ENCODE measurements at places on chromosomes 5 and 9. TPM values are rescaled to one million over a fixed set of nuclear protein-coding genes. Genes with fewer than 3 reads are reported as not detected.

The ORM1 gene
- total RNA-seq = not detected

The ZBED3 gene
- 7.9 TPM for total RNA-seq

The SLC34A3 gene
- total RNA-seq = not detected

The FSTL4 gene
- not detected for total RNA-seq

The GARNL3 gene
- total RNA-seq = 17.5 TPM

GRCh38 chr5:72378639-72379289 is 58.6 kb downstream of the PTCD2 start:
- H3K27ac ChIP-seq = no peak overlapping the region
- DNase-seq = no peak
- peaks cover 8% of the 10 kb centered on the region for H3K4me1 ChIP-seq
- no peaks in the 10 kb centered on the region for H3K27me3 ChIP-seq
- no peaks in the 10 kb centered on the region for H3K36me3 ChIP-seq

- no peak overlapping the region for H3K27ac ChIP-seq
- no peak overlapping the region for H3K4me3 ChIP-seq
- H3K36me3 ChIP-seq = peaks cover 72% of the 10 kb centered on the region
Observed at GRCh38 chr5:53099546-53099945, 10.0 kb downstream of the MOCS2 start.

- peaks cover 54% of the 10 kb centered on the region for H3K36me3 ChIP-seq
- no peaks in the 10 kb centered on the region for H3K27me3 ChIP-seq
- H3K4me3 ChIP-seq = no peak overlapping the region
- peaks cover 16% of the 10 kb centered on the region for H3K4me1 ChIP-seq
- no peak for DNase-seq
- peak overlapping the region; percentile 62 for H3K27ac ChIP-seq
Observed at GRCh38 chr9:87655731-87656130, 70.2 kb upstream of the CTSL start.

DNA sequence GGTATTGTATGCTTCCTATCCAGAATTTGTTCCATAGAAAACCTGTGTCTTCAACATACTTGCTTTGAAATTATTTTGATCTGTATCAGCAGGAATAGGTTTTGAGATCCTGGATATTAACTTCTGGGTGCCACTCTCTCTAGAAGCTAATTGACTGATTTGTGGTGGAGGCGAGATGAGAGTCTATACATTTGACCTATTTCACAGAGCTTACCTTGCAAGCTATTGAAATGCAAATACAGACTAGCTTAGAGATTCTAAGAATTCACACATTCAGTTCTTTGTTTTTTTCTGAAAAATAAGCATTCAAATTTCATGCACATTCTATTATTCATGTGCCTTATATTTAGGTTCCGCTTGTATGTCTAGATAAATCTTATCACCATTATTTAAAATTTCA is 246.3 kb downstream of the MAST4 start:
- no peaks in the 10 kb centered on the region for H3K27me3 ChIP-seq
- H3K36me3 ChIP-seq = no peaks in the 10 kb centered on the region
- H3K4me1 ChIP-seq = no peaks in the 10 kb centered on the region
- DNase-seq = no peak

GRCh38 chr9:83670381-83670780 is 37.4 kb downstream of the UBQLN1 start:
- no peaks in the 10 kb centered on the region for H3K27me3 ChIP-seq
- no peak for DNase-seq
- no peak overlapping the region for H3K4me3 ChIP-seq
- H3K36me3 ChIP-seq = peaks cover 72% of the 10 kb centered on the region

DNA sequence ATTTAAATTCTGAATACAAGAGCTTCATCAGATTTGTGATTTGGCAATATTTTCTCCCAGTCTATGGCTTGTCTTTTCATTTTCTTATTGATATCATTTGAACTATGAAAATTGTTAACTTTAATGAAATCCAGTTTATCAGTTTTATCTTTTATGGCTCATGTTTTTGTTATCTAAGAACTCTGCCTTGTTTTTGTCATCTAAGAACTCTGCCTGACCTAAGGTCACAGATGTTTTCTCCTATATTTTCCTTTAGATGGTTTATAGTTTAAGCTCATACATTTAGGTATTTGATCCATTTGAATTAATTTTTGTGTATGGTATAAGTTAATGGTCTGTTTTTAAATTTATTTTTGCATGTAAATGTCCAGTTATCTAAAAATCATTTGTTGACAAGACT is 52.9 kb downstream of the NIPBL start:
- no peak overlapping the region for H3K4me3 ChIP-seq
- H3K27me3 ChIP-seq = no peaks in the 10 kb centered on the region
- no peaks in the 10 kb centered on the region for H3K36me3 ChIP-seq

GRCh38 chr5:55510523-55510880 is 24.3 kb downstream of the PLPP1 start:
- no peak for DNase-seq
- no peaks in the 10 kb centered on the region for H3K36me3 ChIP-seq
- H3K4me1 ChIP-seq = peaks cover 70% of the 10 kb centered on the region
- H3K4me3 ChIP-seq = no peak overlapping the region
- no peak overlapping the region for H3K27ac ChIP-seq
- no peaks in the 10 kb centered on the region for H3K27me3 ChIP-seq

DNA sequence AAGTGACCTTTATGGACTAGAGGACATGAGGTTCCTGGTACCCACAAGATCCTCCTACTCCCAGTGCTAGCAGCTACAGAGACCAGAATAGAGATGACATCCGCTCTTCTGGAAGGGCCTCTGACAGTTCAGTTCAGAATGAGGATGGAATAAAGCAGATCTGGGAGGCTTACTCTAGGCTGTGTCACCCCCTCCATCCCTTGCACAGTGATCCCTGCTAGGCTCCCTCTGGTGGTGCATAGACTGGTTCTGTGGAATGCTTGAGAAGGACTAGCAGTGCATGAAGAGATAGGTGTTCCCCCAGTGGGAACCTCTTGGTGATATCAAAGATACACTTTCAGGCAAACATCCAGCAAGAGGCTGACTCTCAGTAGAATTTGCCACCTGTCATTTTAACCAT is 83.0 kb downstream of the NPR3 start:
- H3K36me3 ChIP-seq = no peaks in the 10 kb centered on the region
- no peak for DNase-seq
- H3K27me3 ChIP-seq = no peaks in the 10 kb centered on the region
- peaks cover 14% of the 10 kb centered on the region for H3K4me1 ChIP-seq
- H3K4me3 ChIP-seq = no peak overlapping the region

DNA sequence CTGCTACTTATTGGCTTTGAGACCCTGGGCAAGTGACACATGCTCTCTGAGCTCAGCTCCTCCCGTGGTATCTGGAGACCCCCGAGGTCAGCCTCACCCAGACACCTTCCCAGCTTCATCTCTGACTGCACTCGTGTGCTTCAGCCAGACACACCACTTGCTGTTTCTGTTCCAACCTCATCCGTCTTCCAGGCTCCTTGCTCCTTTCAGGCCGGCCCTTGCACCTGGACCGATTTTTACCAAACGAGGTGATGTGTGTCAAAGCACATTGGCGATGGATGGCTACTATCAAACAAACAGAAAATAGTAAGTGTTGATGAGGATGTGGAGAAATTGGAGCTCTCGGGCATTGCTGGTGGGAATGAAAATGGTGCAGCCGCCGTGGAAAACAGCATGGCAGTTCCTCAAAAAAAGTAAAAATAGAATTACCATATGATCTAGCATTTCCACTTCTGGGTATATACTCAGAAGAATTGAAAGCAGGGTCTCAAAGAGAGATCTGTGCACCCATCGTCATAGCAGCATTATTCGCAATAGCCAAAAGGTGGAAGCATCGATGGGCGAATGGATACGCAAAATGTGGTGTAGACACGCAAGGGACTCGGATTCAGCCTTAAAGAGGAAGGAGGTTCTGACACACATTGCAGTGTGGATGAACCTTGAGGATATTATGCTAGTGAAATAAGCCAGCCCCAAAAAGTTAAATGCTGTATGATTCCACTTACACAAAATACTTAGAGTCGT is 96.1 kb upstream of the IER5L start:
- no peak overlapping the region for H3K4me3 ChIP-seq
- no peaks in the 10 kb centered on the region for H3K36me3 ChIP-seq
- no peak overlapping the region for H3K27ac ChIP-seq

- H3K27ac ChIP-seq = no peak overlapping the region
- no peaks in the 10 kb centered on the region for H3K27me3 ChIP-seq
- peaks cover 4% of the 10 kb centered on the region for H3K4me1 ChIP-seq
- H3K4me3 ChIP-seq = no peak overlapping the region
- no peaks in the 10 kb centered on the region for H3K36me3 ChIP-seq
Observed at GRCh38 chr9:107246259-107247254, 36.5 kb upstream of the RAD23B start.

Measured in sigmoid colon (tissue), 7 donors.